Aorta (tissue), 5 donors: ENCODE measurements at places on chromosomes 12 and 14. TPM values are rescaled to one million over a fixed set of nuclear protein-coding genes. Genes with fewer than 3 reads are reported as not detected.

DNA sequence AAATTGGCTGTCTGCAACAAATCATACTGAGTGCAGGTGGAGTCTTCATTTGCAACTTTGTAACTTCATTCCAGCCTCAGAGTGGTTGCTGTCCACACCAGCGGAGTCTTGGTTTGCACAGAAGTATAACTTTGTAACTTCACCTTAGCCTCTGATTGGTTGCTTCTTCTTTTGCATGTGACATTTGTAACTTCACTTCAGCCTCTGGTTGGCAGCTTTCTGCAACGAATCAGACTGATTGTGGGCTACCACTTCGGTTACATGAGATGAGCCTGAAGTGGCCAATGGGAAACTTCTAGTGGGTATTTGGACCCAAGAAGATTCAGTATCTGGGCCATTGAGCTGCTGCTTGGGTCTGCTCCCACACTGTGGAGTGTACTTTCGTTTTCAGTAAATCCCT lies 17.8 kb downstream of the RASSF8 start:
- no peak for DNase-seq
- no peak overlapping the region for H3K4me3 ChIP-seq
- peaks cover 5% of the 10 kb centered on the region for H3K4me1 ChIP-seq
- H3K27ac ChIP-seq: no peak overlapping the region

DNA sequence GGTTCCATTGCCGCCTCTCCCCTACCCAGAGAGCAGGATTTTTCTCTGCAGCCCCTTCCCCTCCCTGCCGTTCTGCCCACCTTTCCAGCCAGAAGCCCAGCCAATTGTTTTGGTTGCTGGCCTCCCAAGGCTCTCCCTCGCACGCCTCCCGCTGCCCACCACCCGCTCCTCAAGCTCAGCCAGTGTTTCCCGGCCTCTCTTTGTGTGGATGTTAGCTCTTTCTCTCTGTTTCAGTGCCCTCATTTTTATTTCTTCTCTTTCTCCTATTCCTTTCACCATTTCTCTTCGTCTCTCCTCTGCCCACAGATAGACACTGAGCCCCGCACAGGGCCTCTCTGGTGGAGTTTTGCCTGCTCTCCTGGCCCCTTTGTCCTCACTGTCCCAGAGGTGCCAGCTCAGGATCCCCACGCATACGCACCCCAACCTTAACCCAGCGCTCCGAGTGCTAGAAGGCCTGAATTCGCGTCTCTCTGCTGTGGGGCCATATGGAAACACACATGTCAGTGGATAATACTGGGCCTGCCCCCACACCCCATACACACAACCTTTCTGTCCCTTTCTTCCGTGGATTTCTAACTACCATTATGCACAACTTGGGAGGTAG lies 54.9 kb downstream of the SMUG1 start:
- no peak for DNase-seq
- no peaks in the 10 kb centered on the region for H3K27me3 ChIP-seq
- peaks cover 2% of the 10 kb centered on the region for H3K36me3 ChIP-seq
- H3K4me3 ChIP-seq: no peak overlapping the region
- H3K27ac ChIP-seq: no peak overlapping the region

DNA sequence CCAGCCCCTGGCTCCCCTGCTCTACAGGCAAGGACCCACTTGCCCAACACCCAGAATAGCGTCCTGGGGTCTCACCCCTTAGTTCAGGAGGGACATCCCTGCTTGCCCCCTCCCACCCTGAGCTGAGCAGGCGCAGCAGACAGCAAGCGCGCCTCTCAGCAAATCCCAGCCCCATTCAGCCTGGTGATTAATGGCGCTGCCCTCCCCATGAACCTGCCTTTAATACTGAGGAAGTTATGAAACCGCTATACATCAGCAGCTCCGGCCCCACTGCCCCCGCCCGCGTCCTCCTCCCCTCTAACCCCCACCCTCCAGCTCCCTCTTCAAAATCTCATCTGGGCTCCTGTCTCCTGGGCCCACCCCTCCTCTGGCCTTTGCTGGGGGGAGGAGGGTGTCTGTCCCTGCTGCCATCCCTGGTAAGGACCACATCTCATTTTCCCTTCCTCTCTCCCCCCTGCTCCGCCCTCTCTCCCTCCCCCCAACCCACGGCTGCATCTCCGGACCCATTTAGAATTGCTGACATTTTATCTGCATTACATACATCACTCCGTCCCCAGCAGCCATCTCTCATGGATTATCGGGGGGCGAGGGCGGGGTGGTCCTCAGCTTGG lies 7.1 kb upstream of the SMUG1 start:
- H3K27me3 ChIP-seq: no peaks in the 10 kb centered on the region
- DNase-seq: no peak
- H3K4me3 ChIP-seq: no peak overlapping the region
- no peaks in the 10 kb centered on the region for H3K36me3 ChIP-seq
- no peaks in the 10 kb centered on the region for H3K4me1 ChIP-seq

DNA sequence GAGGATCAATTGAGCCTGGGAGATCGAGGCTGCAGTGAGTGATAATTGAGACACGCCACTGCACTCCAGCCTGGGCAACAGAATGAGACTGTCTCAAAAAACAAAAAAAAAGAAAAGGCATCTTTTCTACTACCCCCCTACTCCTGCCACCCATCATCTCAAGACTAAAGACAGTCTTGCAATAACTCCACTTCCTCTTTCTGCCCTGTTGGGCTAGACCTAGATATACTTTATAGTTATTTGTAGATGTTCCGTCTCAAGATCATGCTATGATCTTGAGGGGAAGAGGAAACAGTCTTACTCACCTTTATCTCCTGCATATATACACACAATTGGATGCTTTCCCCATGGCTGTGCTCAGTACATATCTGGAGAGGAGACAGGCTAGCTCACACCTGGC lies 12.1 kb upstream of the ESPL1 start:
- H3K27ac ChIP-seq: no peak overlapping the region
- no peaks in the 10 kb centered on the region for H3K36me3 ChIP-seq
- no peaks in the 10 kb centered on the region for H3K4me1 ChIP-seq
- no peak for DNase-seq
- H3K4me3 ChIP-seq: no peak overlapping the region

DNA sequence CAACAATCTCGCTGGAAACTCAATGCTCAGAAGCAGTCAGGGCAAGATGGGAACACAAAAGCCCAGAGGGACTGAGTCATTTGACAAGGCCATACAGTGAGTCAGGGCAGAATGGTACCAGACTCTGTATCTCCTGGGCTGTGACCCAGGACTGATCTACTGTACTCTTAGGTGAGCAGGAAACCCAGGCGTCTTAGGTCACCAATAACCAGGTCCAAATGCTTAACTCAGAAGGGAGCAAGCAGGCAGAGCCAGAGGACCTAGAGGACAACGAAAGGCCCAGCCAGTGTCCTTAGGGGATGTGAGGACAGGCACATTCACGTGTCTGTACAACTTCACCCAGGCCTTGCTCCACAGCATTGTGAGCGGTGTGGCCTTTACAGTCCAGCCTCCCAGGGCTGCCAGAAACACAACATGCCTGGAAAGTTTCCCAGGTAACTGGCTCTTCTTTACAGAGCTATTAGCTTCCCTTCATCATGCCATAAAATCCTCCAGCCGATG lies 69.9 kb downstream of the ARL6IP4 start:
- H3K4me3 ChIP-seq: no peak overlapping the region
- peak overlapping the region; percentile 60 for H3K27ac ChIP-seq
- no peaks in the 10 kb centered on the region for H3K27me3 ChIP-seq

- no peak for DNase-seq
- no peak overlapping the region for H3K27ac ChIP-seq
- H3K36me3 ChIP-seq: no peaks in the 10 kb centered on the region
- H3K4me3 ChIP-seq: no peak overlapping the region
- H3K4me1 ChIP-seq: no peaks in the 10 kb centered on the region
These were observed 8.9 kb downstream of the RNASE11 start for GRCh38 chr14:20578784-20579502.

- no peaks in the 10 kb centered on the region for H3K36me3 ChIP-seq
- H3K4me1 ChIP-seq: no peaks in the 10 kb centered on the region
- no peak for DNase-seq
- H3K4me3 ChIP-seq: no peak overlapping the region
- no peaks in the 10 kb centered on the region for H3K27me3 ChIP-seq
These were observed 160.7 kb upstream of the TMTC1 start for GRCh38 chr12:29944269-29945000.

DNA sequence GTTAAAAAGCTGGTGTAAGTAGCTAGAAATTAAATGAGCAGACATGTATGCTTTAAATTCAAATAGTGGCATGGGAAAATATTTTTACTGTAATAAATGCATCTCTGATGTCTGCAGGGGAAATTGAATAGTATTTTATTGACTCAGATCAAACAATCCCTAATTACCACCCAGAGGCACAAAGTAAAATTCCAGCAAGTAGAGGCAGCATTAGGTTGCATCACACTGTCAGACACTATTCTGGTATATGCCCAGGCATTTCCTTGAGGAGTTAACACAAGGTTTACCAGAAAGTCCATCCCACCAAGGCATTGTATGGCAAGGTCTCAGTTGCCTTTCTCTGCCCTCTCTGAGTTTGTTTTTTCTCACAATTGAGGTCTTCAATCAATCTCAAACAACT lies 201.6 kb upstream of the KITLG start:
- DNase-seq: no peak
- H3K4me3 ChIP-seq: no peak overlapping the region

DNA sequence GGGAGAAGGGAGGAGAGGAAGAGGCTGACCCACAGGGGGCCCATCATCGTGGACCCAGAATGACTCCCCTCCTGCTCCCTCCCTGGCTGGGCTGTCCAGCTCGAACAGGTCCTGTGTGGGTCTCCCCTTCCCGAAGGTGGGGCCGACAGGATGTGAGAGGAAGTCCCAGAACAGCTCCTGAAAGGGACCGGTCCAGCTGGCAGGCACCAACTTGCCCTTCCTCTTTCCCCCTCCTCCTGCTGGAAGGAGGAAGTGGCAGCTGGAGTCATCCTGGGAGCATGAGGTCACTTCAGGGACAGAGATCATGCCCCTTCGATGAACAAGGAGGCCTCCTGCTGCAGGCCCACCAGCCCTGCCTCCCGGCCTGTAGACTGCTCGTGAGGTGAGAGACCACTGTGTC lies 35.0 kb upstream of the BEGAIN start:
- H3K27me3 ChIP-seq: no peaks in the 10 kb centered on the region
- H3K36me3 ChIP-seq: no peaks in the 10 kb centered on the region
- no peak overlapping the region for H3K4me3 ChIP-seq
- DNase-seq: peak; percentile 59
- H3K27ac ChIP-seq: no peak overlapping the region

DNA sequence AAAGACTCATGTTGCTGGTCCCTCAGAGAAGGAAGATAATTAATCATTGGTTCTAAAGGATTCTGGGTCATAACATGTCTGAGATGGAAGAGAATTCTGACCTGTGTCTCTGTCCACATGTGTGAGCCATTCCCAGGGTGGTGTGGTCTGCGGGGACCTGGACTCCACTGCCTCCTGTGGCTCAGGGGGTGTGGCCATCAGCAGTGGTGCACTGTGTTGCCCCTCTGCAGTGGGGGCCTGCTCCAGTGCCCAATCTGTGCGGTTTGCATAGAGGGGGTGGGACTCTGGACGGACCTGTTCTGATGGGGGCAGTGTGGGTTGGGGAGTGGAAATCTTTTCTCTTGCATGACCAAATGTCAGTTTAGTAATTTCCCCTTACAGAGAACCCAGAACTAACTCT lies 13.5 kb downstream of the KRT85 start:
- no peaks in the 10 kb centered on the region for H3K27me3 ChIP-seq
- H3K4me1 ChIP-seq: no peaks in the 10 kb centered on the region
- peak; percentile 25 for DNase-seq
- no peak overlapping the region for H3K27ac ChIP-seq
- H3K36me3 ChIP-seq: no peaks in the 10 kb centered on the region
- H3K4me3 ChIP-seq: no peak overlapping the region

DNA sequence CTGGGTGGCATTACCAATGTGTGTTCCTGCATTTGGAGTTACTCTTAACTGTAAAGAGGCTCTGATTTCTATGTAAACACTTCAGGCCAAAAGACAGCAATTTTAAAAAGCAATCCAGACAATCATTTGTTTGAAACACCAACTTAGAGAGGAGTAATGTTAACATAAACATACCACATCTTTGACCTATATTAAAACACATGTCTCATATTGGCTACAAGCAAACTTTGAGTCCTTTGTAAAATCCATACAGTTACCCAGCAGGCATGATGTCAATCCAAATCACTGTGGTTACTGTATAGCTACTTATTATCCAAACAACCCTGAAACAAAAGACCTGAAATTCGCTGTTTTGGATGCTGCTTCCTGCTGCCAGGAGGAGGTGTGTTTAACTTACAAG lies 7.5 kb upstream of the G2E3 start:
- DNase-seq: no peak
- H3K4me1 ChIP-seq: no peaks in the 10 kb centered on the region
- peaks cover under 1% of the 10 kb centered on the region for H3K27me3 ChIP-seq

DNA sequence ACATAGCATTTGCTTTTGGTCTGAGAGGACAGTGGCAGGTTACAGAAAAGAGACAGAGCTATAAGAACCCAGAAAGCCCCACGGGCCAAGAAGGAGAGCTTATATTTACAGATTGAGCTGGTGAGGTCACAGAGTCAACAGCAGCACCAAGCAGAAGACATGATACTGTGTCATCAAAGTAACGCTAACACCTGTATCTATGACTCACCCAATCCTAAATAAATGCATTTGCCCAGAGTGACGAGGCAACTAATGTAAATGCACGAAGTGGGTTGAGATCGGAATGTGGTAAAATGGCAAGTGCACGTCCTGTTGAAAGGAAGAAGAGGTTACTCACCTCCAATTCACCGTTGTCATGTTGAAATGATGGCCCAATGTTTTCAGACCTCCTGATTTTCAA lies 6.7 kb upstream of the CD163L1 start:
- DNase-seq: no peak
- no peaks in the 10 kb centered on the region for H3K36me3 ChIP-seq
- no peak overlapping the region for H3K4me3 ChIP-seq

DNA sequence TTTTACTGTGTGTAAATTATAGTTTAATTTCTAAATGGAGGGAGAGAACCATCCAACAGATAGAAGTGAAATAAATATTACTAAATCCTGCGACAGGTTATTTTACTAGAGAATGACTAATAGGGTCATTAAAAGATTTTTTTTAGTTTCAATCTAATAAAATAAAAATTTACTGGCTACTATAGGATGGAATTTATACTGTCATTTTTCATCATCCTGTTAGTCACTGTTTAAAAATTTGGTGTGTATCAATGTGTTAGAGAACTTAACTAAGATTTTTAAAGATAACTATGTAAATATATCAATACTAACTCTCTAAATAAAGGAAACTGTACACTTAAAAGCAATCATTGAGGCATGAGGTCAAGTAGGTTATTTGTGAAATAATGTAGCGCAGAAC lies 41.1 kb upstream of the CDKN3 start:
- H3K36me3 ChIP-seq: no peaks in the 10 kb centered on the region
- no peaks in the 10 kb centered on the region for H3K4me1 ChIP-seq
- H3K4me3 ChIP-seq: no peak overlapping the region

- no peak for DNase-seq
- H3K4me1 ChIP-seq: no peaks in the 10 kb centered on the region
- no peaks in the 10 kb centered on the region for H3K36me3 ChIP-seq
- H3K27me3 ChIP-seq: no peaks in the 10 kb centered on the region
These were observed 44.6 kb downstream of the DAD1 start for GRCh38 chr14:22544406-22544805.

Gene DCN
- polyA plus RNA-seq: 74.0 TPM

Gene PRKD1
- polyA plus RNA-seq: 6.9 TPM

Gene YAF2
- polyA plus RNA-seq: 16.2 TPM

Gene COQ6
- 25.8 TPM for polyA plus RNA-seq

Gene RFX4
- not detected for polyA plus RNA-seq

Gene FAM181A
- not detected for polyA plus RNA-seq

Gene CCDC197
- not detected for polyA plus RNA-seq

Gene KRR1
- polyA plus RNA-seq: 3.8 TPM

Gene TAS2R7
- polyA plus RNA-seq: not detected

Gene PRB2
- polyA plus RNA-seq: not detected

Gene POTEM
- polyA plus RNA-seq: not detected

Gene SLC39A9
- 10.1 TPM for polyA plus RNA-seq

Gene NDUFA12
- polyA plus RNA-seq: 118 TPM
